ENCODE measurements at places on chromosomes 1 and 21.

GRCh38 chr1:211752317-211752716 lies 76.9 kb upstream of the NEK2 start:
- no peak for DNase-seq

GRCh38 chr1:30518696-30519095 lies 204.7 kb downstream of the MATN1 start:
- DNase-seq: no peak

- no peak for DNase-seq
These were observed 10.8 kb downstream of the ABCA4 start for GRCh38 chr1:94110021-94110761.

- DNase-seq: no peak
These were observed 40.3 kb downstream of the XPR1 start for GRCh38 chr1:180672105-180672504.

- peak; percentile 39 for DNase-seq
These were observed 91.9 kb upstream of the CACNA1E start for GRCh38 chr1:181391301-181391900.

GRCh38 chr1:12057382-12057781 lies 5.7 kb upstream of the TNFRSF8 start:
- DNase-seq: no peak

- DNase-seq: no peak
These were observed 23.6 kb downstream of the DIP2A start for GRCh38 chr21:46482225-46482845.

DNA sequence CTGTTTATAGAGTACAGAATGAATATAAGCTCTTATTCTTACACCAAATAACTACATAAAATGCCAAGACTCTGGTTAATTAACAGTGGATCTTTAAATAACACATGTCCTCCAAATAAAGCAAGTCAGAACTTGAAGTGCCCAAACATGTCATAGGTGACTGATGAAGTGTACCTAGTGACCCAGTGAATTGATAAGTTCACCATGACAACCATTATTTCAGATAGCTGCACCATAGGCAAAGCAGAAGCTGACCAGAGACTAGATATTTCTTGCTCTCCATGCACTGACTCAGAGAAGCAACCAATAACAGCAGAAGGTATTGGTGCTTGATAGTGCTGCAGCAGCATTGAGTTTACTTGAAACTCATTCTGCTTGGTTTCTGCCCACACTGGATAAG lies 192.1 kb downstream of the DUSP10 start:
- DNase-seq: no peak
